HT1080 (cell line): ENCODE measurements at places on chromosomes 1 and 21. TPM values are rescaled to one million over a fixed set of nuclear protein-coding genes. Genes with fewer than 3 reads are reported as not detected.

The TFAP2E gene
- total RNA-seq, result not detected in 2 replicates

The PSRC1 gene
- 62.1 and 65.2 TPM in 2 replicates for total RNA-seq

The SLFNL1 gene
- 0.17 TPM in 1 of 2 replicates, not detected in the other for total RNA-seq

GRCh38 chr1:83113652-83114051, 885.3 kb downstream of the TTLL7 start:
- DNase-seq, result peak; percentile 31

DNA sequence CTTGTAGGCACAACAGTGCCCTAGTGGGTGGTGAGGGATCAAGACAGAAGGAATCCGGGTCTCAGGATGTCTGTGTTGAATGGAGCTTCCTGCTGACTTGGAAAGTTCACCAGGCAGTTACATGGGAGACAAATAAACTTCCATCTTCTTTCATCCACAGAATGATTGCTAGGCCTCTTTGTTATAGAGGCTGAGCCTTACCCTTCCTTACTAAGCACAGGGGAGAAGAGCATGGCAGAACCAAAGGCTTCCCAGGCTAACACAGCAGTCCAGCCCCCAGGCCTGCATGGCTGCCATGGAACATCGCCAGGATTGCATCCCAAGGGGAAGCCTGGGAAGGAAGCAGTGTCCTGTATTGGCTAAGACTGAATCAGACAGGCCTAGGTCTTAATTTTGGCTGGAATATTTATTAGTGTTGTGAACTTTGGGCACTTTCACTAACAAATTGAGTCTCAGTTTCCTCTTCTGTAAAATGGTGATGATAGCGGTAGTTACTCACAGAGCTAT, 18.7 kb downstream of the HEYL start:
- no peak for DNase-seq

- DNase-seq, result no peak
These were observed 113.6 kb upstream of the IPO9 start for GRCh38 chr1:201715351-201715750.

- no peak for DNase-seq
These were observed 9.0 kb upstream of the RBM8A start for GRCh38 chr1:145936247-145936646.

GRCh38 chr1:82179131-82179530, 378.4 kb downstream of the ADGRL2 start:
- DNase-seq, result no peak

DNA sequence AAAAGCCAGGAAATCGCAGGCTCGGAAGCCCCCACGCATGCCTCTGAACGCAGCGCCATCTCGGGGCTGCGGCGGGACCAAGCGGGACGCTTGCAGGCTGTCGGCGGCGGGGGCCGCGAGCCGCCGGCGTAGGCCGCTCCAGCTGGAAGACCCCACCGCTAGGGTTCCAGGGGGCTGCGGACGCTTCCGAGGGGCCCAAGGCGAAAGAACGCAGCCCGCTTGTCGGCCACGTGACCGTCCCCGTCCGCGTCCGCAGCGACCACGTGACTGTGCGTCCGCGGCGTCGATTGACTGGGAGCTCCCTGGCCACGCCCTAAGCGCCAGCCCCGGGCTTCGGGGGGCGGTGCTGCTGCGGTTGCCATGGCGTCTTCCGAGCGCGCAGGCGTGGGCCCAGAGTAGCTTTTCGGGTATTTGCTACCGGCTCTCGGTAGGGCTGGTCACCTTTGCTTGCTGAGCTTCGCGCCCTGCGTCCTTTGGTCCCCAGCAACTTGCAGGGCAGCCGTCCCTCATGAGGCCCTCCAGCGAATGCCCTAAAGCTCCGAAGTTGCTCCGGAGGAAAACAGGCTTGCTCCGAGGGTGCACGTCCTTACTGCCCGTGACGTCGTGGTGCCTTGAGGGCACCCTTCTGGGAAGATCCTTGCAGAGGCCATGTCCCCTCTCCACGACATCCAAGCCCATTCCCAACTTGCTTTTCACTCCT, 197.2 kb downstream of the DYRK1A start:
- peak; percentile 94 for DNase-seq

DNA sequence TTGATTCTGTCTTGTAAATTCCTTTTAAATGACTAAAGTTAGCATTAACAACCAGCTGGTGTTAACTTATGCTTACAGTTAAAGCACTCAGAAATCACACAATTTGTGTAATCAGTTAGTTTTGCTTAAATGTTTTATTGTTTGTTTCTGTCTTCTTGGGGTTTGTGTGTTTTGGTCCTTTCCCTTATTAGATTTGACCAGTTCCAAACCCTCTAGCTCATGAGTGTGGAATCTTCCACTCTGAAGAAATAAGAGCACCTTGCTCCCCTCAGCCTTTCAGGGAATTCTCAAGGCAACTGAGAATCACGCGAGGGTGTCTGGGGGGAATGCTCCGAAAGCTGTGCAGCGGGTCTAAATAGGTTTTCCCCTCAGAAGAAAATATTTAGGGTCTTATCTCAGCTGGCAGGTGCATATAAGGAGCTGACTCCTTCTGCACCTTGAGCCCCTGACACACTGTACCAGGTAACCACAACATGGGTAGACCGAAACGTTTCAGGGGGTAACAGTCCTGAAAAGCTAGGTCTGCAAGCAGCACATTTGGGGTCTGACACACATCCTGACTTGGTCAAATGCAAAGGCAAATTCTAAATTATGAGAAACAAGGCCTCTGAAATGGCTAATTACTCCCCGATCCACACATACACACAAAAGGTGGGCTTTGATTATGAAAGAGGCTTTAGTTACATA, 188.1 kb upstream of the ETV3 start:
- no peak for DNase-seq

DNA sequence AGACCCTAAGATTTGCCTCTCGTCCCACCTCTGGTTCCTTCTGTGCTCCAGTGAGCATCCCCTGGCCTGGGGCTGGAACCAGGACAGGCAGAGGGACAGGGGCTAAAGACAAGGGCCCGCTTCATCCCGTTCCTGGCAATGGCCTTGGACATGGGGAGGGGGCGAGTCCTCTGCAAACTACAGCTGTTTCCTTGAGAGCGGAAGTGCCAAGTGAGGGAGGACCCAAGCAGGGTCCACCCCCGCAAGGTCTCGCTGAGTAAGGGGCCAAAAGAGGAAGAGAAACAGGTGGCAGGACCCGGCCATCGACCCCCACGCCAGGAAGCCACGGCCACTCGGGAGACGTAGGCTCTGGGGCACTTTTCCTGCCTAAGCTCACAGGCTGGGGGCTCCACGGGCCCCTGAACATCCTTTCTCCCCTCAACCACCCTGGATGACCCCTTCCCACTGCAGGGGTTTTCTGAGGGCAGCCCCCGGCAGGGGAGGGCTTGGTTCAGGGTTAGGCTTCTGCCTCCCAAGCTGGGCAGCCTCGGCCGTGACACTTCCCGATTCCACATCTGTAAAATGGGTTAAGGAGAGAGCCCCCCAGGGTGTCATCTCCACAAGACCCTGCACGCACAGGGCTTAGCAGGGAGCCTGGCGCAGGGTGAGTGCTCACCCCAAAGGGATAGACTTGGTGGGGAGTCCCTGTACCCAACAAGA, 17.9 kb upstream of the PLEKHG5 start:
- no peak for DNase-seq

GRCh38 chr1:69947837-69948236, 257.5 kb downstream of the LRRC40 start:
- DNase-seq, result peak; percentile 81

DNA sequence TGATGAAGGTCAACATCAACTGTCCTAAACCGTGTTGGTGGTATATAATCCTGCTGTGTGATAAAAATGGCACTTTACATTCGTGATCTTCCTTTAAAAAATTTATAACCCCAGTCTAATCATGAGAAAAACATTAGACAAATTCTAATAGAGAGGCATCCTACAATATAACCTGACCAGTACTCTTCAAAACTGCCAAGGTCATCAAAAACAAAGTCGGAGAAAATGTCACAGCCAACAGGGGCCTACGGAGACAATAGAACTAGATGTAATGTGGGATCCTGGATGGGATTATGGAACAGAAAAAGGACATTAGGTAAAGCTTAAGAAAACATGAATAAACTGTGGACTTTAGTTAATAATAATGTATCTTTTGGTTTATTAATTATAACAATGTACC, 25.0 kb downstream of the CDKN2C start:
- DNase-seq, result no peak

- no peak for DNase-seq
These were observed 24.1 kb upstream of the ETV3 start for GRCh38 chr1:157162345-157162744.

DNA sequence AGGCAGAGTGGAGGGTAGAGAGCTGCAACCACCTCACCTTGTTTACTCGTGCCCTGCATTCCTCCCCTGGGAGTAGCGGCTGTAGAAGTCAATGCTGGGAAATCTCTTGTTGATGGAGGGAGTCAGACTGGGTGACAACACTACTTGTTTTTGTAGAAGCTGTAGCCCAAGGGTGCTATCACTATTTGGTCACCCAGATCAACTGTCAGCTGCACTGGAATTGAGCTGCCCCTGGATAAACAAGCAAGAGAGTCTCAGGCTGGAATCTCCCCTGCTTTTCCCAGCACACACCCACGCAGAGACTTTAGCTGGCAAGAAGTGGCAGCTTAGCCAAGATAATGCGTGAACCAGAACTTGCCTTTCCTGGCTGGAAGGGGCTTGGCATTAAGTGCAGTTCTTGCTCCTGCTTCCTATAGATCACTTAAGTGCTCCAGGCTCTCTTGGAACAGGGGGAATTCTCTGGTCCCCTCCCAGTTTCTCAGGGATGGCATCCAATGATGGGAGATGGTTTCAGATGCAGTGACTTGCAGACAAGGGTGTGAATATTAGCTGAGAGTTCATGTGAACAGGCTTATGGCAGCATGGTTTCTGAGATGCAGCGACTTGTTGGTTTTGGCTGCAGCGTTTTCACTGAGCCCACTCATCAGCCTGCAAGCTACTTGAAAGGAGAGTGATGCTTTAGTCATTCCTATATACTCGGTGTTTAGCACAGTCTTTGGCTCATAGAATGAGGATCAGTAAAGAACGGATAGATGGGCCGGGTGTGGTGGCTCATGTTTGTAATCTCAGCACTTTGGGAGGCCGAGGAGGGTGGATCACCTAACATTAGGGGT, 16.8 kb downstream of the ATP2B4 start:
- no peak for DNase-seq

GRCh38 chr21:46557919-46558392, 46.9 kb downstream of the S100B start:
- no peak for DNase-seq

GRCh38 chr1:184069675-184070074, 18.1 kb downstream of the TSEN15 start:
- DNase-seq, result no peak

DNA sequence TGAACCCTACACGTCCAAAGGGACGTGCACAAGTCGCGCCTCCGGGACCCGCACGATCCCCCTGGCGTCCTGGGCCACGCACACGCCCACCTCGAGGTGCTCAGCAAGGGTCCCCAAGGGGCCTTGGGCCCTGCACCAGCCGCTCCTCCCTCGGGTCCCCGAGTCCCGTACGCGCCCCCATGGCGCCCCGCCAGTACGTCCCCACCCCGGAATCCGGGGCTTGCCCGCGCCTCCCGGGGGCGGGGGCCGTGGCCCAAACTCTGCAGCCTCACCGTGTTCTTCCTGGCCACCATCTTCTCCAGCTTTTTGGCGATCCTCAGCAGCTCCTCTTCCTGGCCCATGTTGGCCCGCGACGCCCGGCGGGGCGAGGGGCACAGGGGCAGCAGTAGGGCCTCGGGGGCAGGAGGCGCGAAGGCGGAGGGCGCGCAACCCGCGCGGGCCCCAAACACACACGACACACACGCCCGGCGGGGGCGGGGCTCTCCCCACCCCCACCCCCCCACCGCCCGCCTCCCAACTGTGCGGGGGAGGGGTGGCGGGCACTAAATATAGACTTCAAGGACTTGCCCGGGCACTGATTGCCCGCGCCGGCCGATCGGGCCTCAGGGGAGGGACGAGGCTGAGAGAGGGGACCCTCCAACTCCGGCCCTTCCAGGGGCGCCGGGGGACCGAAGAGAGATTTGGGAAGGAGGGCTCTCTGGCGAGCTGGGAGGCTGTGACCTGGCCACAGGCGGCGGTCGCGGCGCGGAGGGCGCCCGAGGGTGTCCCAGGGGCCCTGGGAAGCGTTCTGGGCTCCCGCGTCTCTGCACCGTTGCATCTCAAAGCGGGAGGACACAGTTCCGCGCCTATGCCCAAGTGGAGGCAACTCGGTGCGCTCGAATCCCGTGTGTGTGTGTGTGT, at the start of gene TCEA3:
Gene TCEA3, minus strand, starts transcription at position 456 of the 900 bp plus-strand sequence. Its CDS starts 115 bp downstream, at position 341.
- DNase-seq, result no peak

GRCh38 chr1:5961601-5962000, 30.6 kb downstream of the NPHP4 start:
- no peak for DNase-seq

- peak; percentile 36 for DNase-seq
These were observed 135.3 kb upstream of the PRMT6 start for GRCh38 chr1:106921186-106921585.

DNA sequence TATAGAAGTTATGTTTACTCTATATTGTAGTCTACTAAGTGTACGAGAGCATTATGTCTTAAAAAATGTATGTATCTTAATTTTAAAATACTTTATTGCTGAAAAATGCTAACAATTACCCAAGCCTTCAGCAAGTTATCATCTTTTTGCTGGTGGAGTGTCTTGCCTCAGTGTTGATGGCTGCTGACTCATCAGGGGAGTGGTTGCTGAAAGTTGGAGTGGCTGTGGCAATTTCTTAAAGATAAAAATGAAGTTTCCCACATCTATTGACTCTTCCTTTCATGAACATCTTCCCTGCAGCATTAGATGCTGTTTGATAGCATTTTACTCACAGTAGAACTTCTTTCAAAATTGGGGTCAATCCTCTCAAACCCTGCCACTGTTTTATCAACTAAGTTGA, 95.8 kb downstream of the CDC7 start:
- DNase-seq, result peak; percentile 32

- no peak for DNase-seq
These were observed 156.0 kb downstream of the PGBD5 start for GRCh38 chr1:230270185-230270558.
